ENCODE measurements at places on chromosomes 2 and 18.

- no peaks in the 10 kb centered on the region for H3K27me3 ChIP-seq
- no peaks in the 10 kb centered on the region for H3K36me3 ChIP-seq
- H3K4me3 ChIP-seq, result no peak overlapping the region
- no peak overlapping the region for H3K27ac ChIP-seq
These were observed 133.7 kb downstream of the COL6A3 start for GRCh38 chr2:237280229-237280628.

- no peak overlapping the region for H3K27ac ChIP-seq
- no peaks in the 10 kb centered on the region for H3K4me1 ChIP-seq
- no peak overlapping the region for H3K4me3 ChIP-seq
- DNase-seq, result no peak
These were observed 2.2 kb downstream of the MYO3B start for GRCh38 chr2:170180031-170180566.

DNA sequence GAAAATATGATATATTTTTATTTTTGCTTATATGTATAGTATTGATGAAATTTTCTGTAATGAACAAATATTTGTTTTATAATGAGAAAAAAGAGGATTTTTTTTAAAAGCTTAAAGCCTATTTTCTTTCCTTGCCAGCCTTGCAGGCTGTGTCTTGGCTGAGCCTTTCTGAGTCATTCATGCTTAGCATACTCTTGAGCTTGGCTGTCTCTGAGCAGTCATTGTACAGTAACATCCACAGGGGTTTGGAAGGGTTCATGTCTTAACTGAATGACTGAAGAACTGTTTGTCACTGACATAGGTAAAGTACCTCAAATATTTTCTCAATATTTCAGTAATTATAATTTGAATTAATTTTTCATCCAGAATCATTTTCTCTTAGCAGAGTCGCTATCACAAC, 49.3 kb downstream of the GPR39 start:
- H3K4me1 ChIP-seq, result no peaks in the 10 kb centered on the region
- no peak overlapping the region for H3K4me3 ChIP-seq
- no peaks in the 10 kb centered on the region for H3K36me3 ChIP-seq
- DNase-seq, result no peak
- no peaks in the 10 kb centered on the region for H3K27me3 ChIP-seq
- H3K27ac ChIP-seq, result no peak overlapping the region

- no peaks in the 10 kb centered on the region for H3K27me3 ChIP-seq
- no peak overlapping the region for H3K4me3 ChIP-seq
- DNase-seq, result no peak
- no peak overlapping the region for H3K27ac ChIP-seq
- H3K4me1 ChIP-seq, result peaks cover 4% of the 10 kb centered on the region
These were observed 108.2 kb downstream of the BAZ2B start for GRCh38 chr2:159508140-159508539.

- no peak overlapping the region for H3K27ac ChIP-seq
- DNase-seq, result no peak
- H3K4me3 ChIP-seq, result no peak overlapping the region
- no peaks in the 10 kb centered on the region for H3K36me3 ChIP-seq
These were observed 112.5 kb upstream of the ASB18 start for GRCh38 chr2:236376566-236377244.

GRCh38 chr2:149017116-149017985, 21.1 kb upstream of the LYPD6B start:
- DNase-seq, result peak; percentile 65
- no peak overlapping the region for H3K4me3 ChIP-seq

DNA sequence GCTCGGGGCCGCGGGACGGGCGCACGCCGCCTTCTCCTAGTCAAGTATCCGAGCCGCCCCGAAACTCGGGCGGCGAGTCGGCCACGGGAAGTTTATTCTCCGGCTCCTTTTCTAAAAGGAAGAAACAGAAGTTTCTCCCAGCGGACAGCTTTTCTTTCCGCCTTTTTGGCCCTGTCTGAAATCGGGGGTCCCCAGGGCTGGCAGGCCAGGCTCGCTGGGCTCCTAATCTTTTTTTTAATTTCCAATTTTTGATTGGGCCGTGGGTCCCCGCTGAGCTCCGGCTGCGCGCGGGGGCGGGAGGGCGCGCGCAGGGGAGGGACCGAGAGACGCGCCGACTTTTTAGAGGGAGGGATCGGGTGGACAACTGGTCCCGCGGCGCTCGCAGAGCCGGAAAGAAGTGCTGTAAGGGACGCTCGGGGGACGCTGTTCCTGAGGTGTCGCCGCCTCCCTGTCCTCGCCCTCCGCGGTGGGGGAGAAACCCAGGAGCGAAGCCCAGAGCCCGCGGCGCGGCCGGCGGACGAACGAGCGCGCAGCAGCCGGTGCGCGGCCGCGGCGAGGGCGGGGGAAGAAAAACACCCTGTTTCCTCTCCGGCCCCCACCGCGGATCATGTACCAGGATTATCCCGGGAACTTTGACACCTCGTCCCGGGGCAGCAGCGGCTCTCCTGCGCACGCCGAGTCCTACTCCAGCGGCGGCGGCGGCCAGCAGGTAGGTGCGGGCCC, 617 bp downstream of the FOSL2 start:
- H3K4me1 ChIP-seq, result peaks cover 53% of the 10 kb centered on the region
- no peaks in the 10 kb centered on the region for H3K27me3 ChIP-seq
- peak overlapping the region; percentile 89 for H3K27ac ChIP-seq
